ENCODE measurements at places on chromosomes 12 and 14. TPM values are rescaled to one million over a fixed set of nuclear protein-coding genes. Genes with fewer than 3 reads are reported as not detected.

Gene WNT1
- not detected for total RNA-seq

Gene KRT79
- total RNA-seq = 0.16 TPM

Gene AKAP3
- 0.13 TPM for total RNA-seq

Gene CFAP251
- total RNA-seq = 4.9 TPM

Gene FSCB
- 0.25 TPM for total RNA-seq

Gene ADCY6
- total RNA-seq = 44.7 TPM

Gene NFATC4
- 15.3 TPM for total RNA-seq

Gene ANKRD33
- total RNA-seq = not detected

Gene MMP19
- 3.7 TPM for total RNA-seq

Gene MMP17
- 3.3 TPM for total RNA-seq

Gene TMEM19
- 20.5 TPM for total RNA-seq

Gene VDR
- 1.3 TPM for total RNA-seq

Gene SERPINA12
- total RNA-seq = not detected

Gene CMA1
- total RNA-seq = not detected

Gene CCDC91
- total RNA-seq = 5.7 TPM

Gene CD27
- total RNA-seq = not detected

Gene TEX22
- 0.16 TPM for total RNA-seq

Gene MGST1
- total RNA-seq = 39.4 TPM

Gene MYO1A
- total RNA-seq = not detected

Gene TMEM119
- 2.7 TPM for total RNA-seq

Gene INHBE
- 3.9 TPM for total RNA-seq

Gene BMAL2
- total RNA-seq = 9.3 TPM

Gene SPIC
- total RNA-seq = not detected

Gene TMEM179
- total RNA-seq = not detected

Gene HOXC6
- total RNA-seq = 3.9 TPM

Gene IL22
- not detected for total RNA-seq

Gene BEGAIN
- 1.8 TPM for total RNA-seq

Gene PTPN21
- 7.7 TPM for total RNA-seq

Gene PDZRN4
- not detected for total RNA-seq

Gene ARHGEF40
- 47.3 TPM for total RNA-seq

Gene MDGA2
- 0.98 TPM for total RNA-seq

Gene KRT80
- 14.8 TPM for total RNA-seq

Gene OR6C76
- not detected for total RNA-seq

Gene P2RX2
- not detected for total RNA-seq

Gene SYT1
- 12.0 TPM for total RNA-seq

Gene A2M
- not detected for total RNA-seq

Gene SERPINA3
- total RNA-seq = 0.16 TPM

Gene COCH
- total RNA-seq = 3.4 TPM

Gene SLC6A13
- total RNA-seq = 3.0 TPM

Gene ZFHX2
- total RNA-seq = 0.49 TPM

Gene CIROP
- total RNA-seq = not detected

Gene CDCA3
- 7.2 TPM for total RNA-seq

Gene CLEC2B
- total RNA-seq = not detected

Gene EXOC3L4
- total RNA-seq = 0.25 TPM

Gene TBX3
- 4.3 TPM for total RNA-seq

Gene HPD
- total RNA-seq = not detected

Gene PTCSC3
- total RNA-seq = not detected

Gene TRPV4
- total RNA-seq = 4.1 TPM

Gene TMTC1
- 4.6 TPM for total RNA-seq

Gene KLRC3
- 0.13 TPM for total RNA-seq

Gene USP5
- total RNA-seq = 84.6 TPM

Gene SDR39U1
- 163 TPM for total RNA-seq

Gene PLEKHD1
- total RNA-seq = under 0.01 TPM

Gene SLC8A3
- total RNA-seq = 0.13 TPM

Gene MMP14
- total RNA-seq = 526 TPM

Gene LTBP2
- total RNA-seq = 170 TPM

Measured in mesangial cell (primary cell).